ENCODE measurements at places on chromosomes 5 and 9.

DNA sequence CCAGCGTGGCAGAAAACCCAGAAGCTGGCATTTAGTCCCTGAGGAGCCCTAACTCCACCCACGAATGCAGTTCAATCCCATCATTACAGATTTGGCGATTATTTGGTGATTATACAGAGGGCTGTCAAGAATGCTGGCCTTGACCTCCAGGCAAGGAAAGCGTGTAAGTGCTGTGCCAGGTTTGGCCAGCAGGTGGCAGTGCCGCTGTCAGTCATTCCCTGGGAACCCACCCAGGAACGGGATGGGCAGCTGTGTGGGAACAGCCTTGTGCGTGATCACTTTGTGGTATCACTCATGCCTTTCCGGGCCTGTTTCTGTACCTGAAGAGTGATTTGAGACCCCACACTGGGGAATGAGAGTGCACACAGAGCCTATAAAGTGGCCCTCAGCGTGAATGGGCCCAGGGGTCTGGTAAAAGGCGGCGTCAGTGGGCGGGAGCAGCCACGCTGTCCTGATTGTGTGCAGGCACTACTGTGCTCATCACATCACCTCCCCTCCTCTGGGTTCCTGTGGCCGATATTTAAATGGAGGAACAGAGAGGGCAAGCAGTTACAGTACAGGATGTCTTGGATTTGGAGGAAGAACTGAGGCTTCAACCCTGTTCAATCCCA lies 215.6 kb downstream of the ROR2 start:
- DNase-seq, result peak; percentile 62

DNA sequence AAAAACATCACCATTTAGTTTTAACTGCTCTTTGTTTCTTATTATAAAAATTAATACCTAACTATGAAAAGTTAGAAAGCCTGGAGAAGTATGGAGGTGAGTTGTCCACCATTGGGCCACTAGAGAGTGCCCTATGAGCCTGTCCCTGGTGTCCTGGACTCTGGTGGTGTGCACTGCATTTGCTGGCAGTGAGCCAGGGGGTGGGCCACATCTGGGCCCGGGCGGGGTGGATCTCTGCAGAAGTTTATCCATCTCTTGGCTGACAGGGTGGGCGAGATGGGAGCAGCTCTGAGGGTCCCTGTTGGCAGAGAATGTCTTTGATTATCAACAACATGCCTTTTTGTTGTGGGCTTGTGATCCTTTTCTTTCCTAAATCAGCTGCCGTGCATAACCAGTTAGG lies 8.2 kb downstream of the TENT4A start:
- DNase-seq, result peak; percentile 77

- DNase-seq, result no peak
Observed at GRCh38 chr5:107424491-107424890, 246.2 kb downstream of the EFNA5 start.

DNA sequence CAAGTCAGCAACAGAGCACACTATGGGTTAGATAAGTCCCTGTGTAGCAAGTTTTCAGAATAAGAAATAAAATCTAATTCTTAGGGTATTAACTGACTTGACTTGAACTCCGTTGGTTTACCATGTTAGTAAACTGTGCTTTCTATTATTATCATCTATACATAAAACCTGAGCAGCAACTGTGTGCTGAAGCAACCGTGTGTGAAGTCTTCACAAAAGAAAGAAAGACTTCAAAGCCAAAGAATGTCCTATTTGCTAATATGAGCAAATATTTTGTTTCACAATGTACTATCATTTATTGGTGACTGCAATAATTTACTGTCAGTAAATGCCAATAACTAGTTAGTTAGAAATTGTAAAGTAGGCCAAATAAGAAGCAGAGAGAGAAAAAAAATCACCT lies 32.7 kb downstream of the ERAP1 start:
- DNase-seq, result no peak

GRCh38 chr9:100669968-100670367 lies 92.1 kb downstream of the CAVIN4 start:
- no peak for DNase-seq

DNA sequence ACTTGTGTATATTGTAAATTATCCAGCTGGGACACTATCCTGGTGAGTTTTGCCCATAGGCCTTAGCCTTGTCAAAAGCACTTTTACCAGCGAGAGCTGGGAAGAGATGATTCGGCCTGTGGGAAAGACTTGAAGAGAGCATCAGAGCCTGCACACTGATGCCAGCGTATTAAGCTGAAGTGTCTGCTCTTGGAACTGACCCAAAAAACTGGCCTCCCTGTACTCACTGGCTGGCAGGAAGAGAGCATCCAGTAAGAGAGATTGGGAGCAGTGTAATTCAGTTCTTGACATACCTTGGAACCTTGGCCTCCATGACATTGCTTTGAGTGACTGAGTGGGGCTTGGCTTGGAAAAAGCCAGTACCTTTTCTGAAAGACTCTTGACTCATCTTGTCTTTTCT lies 73.7 kb downstream of the ZNF462 start:
- no peak for DNase-seq

DNA sequence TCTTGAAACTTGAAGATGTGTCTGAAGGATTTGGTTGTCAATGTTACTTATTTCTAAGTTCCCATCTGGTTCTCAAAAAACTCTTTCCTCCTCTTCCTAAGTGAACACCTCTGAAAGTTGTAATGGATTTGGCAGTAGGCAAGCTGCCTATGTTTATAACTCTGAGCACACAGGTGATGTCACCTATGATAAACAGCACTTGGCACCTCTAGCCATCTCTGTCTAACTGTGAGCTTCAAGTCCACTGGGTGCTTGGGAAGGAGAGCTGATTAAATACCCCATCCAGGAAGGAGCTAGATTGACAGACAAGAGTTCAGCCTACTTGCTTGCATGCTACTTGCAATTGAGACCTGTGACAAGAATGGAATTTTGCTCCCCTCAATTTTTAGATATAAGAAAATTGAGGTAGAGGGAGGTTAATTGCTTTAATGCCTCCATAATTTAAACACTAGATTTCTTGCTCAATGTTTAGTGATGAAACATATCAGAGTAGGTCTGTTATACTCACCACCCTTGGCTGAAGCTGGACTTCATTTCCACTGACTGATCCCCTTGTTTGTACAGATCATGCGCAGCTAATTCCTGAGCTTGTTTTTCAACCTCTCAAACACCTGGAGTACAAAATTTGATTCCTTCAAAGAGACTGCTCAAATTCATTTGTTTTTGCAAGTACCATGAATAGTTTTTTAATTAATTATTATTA lies 49.9 kb downstream of the PDE4D start:
- DNase-seq, result no peak

DNA sequence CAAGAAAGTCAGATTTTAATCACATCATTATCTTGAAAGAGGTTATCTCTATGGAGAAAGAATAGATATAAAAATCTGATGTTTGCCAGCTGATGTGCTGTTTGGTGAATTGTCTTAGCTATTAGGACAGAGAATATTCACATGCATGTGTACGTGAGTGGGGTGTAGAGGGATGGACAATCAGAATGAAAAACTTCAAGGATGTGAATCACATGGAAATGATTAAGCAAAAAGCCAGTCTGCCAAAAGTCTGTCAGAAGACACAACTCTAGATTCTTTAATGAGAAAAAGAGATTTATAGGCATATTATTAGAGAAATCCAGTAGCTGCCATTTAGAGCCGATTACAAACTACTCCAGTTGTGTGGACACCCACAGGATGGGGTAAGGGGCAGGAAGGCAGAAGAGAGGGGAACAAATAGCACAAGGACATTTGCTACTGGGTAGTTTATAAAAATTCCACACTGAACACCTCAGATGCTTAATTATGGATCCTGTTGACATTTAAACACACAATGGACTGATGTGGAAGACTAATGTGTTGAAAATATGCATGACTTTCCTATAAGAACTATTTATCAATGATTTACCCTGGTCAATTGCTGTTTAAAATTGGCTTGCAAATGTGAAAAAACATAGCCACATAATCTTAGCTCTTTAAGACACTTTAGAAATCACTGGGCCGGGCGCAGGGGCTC lies 127.4 kb downstream of the PTTG1 start:
- no peak for DNase-seq

DNA sequence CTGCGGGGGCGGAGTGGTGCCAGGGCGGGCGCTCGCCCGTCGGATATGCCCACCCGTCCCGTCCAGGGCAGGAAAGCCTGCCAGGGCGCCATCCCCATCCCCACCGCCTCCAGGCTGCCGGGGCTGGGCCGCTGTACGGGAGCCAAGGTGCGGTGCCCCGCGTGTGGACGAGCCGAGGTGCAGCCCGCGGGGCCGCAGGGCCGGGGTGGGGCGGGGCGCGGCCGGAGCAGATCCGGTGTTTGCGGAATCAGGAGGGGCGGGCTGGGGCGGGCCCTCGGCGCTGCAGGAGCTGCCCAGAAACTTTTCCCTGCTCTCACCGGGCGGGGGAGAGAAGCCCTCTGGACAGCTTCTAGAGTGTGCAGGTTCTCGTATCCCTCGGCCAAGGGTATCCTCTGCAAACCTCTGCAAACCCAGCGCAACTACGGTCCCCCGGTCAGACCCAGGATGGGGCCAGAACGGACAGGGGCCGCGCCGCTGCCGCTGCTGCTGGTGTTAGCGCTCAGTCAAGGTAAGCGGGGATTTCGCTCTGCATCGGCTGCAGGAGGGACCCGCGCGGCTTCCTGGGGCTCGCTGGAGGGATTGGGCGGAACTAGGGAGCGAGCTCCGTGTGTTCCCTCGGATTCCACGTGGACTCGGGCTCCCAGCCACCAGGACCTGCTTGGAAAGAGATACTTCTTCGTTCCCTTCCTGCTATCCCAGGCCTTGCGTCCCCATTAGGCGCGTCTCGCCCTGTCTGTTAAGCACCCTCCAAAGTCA lies at the start of gene ITGA2:
Gene ITGA2, plus strand, starts transcription at position 328 of the 756 bp plus-strand sequence. Its CDS starts 117 bp downstream, at position 445.
- DNase-seq, result no peak

DNA sequence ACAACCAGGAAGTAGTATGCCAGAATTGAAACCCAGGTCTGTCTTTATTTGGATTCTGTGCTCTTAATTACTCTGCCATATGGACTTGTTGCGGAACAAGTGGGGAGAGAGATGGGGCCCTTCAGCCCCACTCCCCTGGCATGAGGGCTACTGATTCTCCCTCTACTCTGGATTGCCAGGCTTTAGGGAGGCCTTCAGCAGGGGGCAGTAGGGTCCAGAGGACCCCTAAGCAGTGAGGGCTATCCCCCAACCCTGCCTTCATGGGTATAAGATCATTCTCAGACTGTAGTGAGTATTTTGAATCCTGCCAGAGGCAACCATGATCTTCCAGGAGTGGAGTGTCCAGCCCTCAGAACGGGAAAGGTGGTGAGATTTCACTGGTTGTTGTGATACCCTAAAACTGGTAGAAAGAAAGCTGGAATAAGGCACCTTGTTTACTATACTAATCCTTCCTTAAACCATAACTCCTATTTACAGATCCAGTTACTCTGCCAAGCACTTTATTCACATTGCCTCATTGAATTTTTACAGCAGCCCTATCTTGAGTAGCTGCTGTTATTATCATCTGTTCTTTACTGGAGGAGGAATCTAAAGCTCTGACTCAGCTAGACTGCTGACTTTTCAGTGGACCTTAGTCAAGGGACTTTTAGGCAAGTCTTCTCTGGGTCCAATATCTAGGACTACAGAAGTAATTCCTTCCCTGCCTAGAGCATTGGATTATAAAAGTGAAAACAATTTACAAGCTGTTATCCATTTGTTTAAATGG lies 31.3 kb upstream of the LARP1 start:
- peak; percentile 73 for DNase-seq

DNA sequence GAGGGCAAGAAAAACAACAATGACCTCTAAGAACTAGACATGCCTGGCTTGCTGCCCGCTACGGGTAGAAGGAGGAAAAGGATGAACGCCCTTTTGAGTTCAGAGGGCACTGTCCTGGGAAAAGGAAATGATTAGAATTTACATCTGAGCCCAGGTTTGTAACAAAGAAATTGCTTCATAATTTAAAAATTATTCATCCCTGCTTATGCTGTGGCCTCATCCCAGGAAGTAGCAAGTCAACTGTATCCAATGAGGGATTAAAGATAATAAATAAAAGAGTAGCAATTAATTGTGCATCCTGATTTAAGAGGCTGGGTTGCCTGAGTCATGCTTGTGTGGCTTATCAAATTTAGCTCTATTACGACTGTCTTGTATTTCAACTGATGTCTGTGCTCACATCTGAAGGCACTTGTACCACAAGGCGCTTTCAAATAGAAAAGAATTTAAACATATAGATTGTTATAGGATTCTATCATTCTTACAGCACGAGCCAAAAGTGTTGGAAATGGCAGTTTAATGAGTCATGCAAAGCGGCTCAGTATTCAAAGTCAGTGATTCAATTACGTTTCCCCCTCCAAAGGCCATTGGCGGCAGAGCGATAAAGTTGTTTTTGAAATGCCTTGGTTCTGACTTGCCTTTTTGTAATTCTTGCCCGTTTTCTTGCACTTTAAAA lies 40.0 kb upstream of the DMRT1 start:
- DNase-seq, result no peak

- DNase-seq, result no peak
Observed at GRCh38 chr9:17656889-17657288, 78.0 kb downstream of the SH3GL2 start.

DNA sequence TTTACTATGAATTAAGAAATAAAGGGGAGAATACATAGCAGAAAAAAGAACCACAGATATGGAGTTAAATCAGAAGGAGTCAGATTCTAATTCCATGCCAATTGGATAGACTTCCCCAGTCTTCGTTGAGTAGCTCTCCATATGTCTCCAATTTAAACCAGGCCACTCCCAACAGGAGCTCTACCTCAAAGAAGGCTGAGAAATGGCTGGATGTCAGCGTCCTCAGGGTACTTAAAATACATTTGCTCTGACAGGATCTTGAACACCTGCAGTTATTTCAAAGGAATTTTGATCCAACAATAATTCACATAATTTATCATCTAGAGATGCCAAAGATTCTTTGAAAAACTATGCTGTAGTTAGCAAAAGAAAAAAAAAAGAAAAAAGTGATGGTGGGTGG lies 133.9 kb upstream of the FBN2 start:
- no peak for DNase-seq

DNA sequence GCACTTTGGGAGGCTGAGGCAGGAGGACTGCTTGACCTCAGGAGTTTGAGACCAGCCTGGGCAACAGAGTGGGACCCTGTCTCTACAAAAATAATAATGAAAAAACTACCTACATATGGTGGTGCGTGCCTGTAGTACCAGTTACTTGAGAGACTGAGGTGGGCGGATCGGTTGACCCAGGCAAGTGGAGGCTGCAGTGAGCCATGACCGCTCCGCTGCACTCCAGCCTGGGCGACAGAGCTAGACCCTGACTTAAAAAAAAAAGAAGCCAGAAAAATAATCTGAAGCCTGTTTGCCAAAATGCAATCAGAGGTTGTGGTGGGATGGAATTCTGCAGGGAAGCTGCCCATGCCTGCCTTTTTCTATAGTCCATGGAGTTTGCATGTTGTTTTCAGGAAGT lies 50.4 kb upstream of the GGTA1 start:
- DNase-seq, result no peak

DNA sequence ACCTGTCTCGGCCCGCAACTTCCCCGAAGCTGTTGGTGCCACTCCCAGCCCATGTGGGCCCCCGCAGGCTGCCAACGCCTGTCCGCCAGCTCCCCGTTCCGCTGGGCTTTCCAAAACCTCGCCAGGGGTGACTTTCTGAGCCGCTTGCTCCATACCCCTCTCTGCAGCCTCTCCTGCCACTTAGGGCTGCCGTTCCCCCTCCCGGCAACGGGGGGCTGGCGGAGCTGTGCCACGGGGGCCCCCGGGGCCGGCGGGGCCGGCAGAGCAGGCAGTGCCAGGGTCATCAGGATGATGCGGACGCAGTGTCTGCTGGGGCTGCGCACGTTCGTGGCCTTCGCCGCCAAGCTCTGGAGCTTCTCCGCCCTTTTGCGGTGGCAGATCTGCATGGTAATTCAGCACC lies 40.8 kb downstream of the FCHO2 start:
- DNase-seq, result no peak
